Foreskin keratinocyte (primary cell): ENCODE measurements at places on chromosomes 12 and 14. TPM values are rescaled to one million over a fixed set of nuclear protein-coding genes. Genes with fewer than 3 reads are reported as not detected.

DNA sequence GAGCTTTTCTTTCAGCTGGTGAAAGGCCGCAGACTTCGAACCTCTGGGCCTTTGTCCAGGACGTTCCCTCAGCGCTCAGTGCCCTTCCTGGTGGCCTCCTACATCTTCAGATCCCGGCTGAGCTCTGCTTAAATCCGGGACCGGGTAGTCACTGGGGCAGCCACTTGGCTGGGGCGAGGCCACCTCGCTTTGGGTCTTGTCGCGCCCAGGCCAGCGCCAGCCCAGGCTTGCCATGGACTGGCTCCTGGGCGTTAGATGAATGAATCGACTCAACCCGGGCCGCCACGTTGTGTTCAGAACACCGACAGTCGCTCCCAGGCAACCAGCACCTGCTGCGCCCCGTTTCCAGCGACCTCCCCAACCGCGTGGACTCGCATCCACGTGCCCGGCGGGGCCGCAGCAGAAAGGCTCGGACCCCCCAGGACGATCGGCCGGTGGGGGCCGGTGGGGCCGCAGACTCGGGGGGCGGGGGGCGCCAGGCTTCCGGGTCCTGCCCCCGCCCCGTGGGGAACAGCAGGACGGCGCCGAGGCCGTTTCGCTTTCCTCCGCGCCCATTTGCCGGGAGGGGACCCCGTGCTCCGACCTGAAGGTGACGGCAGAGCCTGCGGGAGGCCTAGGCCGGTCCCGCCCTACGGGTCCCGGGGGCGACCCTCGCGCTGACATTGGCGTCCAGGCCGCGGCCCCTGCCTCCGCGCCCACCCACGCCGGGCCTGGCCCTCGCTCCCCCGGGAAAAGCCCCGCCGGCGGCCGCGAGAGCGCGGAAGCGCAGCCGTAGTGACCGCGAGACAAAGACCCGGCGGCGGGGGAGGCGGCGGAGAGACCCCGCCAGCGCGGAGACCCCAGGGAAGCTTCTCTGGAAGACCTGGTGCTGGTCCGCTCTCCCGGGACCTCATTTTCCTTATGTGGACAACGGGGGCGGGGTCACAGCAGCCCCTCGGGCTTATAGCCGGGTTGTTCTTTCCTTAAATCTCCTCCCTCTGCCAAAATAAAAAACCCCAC lies 37.3 kb upstream of the RCOR1 start:
- DNase-seq: no peak

GRCh38 chr12:93434256-93434865 lies 7.4 kb downstream of the UBE2N start:
- DNase-seq: no peak

GRCh38 chr14:91946622-91947474 lies 646 bp downstream of the FBLN5 start:
- DNase-seq: no peak

DNA sequence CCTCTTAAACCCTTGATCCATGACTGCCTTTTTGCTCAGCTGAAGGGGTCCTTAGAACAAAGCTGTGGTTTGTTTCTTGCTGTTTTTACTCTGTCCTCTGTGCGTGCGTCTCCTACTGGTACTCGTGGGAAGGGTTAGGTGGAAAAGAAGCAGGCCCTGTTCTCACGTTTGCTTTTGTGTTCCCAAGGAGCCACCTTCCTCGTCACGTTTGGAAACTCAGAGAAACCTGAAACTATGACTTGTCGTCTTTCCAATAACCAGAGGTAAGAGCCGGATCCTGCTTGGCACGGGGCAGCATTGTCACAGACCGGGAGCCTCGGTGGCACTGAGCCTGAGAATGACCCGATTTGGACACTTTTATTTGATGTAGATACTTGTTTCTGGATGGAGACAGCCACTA lies 13.1 kb downstream of the ZFYVE21 start:
- DNase-seq: no peak

DNA sequence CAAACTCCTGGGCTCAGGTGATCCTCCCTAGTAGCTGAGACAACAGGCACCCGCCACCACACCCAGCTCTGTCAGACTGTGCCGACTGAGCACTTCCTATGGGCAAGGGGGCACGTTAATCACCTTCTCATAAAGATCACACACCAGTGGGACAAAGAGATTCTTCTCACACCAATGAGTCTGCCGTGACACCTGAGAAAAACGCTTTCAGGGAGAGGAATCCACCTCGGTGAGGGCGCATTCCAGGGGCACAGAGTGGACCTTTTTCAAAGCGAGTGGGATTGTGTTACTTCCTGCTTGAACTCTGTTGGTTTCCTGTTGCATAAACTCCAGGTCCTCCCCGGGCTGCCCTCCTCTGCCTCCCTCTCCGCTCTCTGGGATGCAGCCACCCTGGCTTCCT lies 17.5 kb upstream of the SCARB1 start:
- no peak for DNase-seq

- DNase-seq: no peak
Measured at GRCh38 chr14:31479027-31479426, 8.8 kb downstream of the GPR33 start.

DNA sequence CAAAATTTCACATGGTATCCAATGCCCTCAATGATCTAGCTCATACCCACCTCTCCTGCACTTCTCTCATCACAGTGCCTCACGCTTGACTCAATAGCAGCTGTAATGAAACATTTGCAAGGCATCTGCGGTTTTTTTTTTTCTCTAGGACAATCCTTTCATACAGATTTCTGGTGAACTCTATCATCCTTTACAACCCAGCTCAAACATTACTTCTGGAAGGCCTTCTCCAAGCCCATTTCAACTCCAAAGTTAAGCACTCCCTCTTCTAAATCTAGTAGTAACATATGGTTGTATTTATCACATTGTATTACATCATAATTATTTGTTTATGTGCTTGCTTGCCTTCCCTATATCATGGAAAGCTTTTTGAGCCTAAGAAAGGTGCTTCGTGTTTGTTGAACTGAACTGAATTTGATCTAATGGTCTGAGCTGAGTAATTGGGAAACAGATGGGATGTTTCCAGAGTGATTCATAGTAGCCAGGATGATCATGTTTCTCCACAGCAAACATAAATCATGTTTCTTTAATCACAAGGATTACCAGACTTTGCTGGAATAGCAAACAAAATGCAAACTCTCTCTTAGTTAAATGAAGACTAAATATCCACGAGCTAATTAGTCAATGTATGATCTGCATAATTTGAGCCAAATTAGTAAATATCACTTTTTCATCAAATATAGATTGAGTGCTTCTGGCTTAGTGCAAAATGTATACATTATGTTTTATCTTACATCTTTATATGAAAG lies 14.3 kb downstream of the CFL2 start:
- DNase-seq: peak; percentile 89

DNA sequence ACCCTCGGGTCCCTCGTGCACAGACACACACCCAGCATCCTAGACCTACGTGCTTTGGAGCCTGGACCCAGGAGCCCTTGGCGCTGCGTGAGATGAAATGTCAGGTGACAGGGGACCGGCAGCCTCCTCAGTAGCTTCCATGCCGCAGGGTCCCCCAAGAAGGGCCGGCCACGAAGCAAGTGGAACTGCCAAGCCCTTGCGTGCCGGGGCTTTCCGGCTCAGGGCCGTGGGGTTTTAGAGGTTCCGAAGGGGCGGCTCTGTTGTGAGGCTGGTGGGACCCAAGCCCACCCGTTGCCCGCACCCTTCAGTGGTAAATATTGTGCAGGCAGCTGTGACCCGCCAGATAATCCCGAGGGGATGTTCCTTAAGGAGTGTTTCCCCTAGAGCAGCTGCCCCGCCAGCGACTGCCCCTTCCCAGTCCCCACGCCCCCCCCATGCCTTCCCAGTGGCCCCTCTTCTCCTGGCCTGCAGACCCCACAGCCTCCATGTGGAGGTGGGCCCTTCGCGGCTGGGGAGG lies 133.7 kb downstream of the ADGRD1 start:
- no peak for DNase-seq

DNA sequence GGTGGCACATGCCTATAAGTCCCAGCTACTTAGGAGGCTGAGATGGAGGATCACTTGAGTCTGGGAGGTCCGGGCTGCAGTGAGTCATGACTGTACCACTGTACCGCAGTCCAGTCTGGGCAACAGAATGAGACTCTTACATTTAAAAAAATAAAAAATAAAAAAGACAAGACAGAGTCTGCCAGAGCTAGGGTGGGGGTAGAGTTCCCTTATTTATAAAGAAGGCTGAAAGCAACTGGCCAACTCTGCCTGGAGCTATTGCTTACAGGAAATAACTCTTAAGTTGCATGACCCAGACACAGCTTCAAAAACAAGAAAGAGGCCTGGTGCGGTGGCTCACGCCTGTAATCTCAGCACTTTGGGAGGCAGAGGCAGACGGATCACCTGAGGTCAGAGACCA lies 31.5 kb downstream of the NUMB start:
- DNase-seq: no peak

The MANSC4 gene
- 0.20 and 0.25 TPM in 2 replicates for total RNA-seq

The LALBA gene
- not detected in 2 replicates for total RNA-seq

The OR6C4 gene
- not detected in 2 replicates for total RNA-seq

The PAPLN gene
- total RNA-seq: 2.0 and 3.9 TPM in 2 replicates

The KCNK13 gene
- not detected in 2 replicates for total RNA-seq
